SJSA1 (cell line): ENCODE measurements at places on chromosomes 13 and 19. TPM values are rescaled to one million over a fixed set of nuclear protein-coding genes. Genes with fewer than 3 reads are reported as not detected.

Gene MZT1
- total RNA-seq: 53.0 and 76.5 TPM in 2 replicates

Gene DAND5
- total RNA-seq: 0.41 TPM in 1 of 2 replicates, not detected in the other

DNA sequence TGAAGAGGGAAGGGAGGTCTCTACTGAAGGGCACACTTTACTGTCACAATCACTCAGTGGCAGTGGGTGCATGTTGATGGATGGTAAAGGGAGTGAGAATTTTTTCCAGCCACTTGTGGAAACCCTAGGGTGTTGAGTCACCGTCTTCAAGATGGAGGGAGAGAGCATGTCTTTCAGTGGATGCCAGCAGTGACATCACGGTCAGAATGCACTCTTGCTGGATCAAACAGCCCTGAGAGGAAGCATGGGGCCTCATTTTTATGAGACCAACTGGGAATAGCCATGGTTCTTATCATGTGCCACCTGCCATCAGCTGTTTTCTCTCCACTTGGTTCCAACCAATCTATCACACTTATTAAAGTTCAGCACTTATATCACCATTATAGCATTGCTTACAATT, 182.5 kb downstream of the KCNRG start:
- H3K4me1 ChIP-seq: no peaks in the 10 kb centered on the region
- H3K4me3 ChIP-seq: no peak overlapping the region
- no peaks in the 10 kb centered on the region for H3K27me3 ChIP-seq

DNA sequence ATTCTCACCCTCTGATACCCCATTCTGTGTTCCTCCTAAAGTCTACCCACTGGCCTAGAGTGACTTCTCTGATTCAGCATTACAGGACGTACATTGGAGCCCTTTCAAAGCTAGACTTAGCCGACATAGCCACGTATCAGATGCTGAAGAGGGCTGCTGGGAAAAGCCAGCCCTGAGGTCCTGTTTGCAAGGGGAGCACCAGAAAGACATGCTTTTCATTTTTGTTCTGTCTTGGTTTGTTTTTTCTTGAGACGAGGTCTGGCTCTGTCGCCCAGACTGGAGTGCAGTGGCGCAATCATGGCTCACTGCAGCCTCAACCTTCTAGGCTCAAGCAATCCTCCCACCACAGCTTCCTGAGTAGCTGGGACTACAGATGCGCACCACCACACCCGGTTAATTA, 6.3 kb upstream of the ZSWIM4 start:
- peak; percentile 21 for DNase-seq
- no peaks in the 10 kb centered on the region for H3K36me3 ChIP-seq
- H3K4me3 ChIP-seq: no peak overlapping the region
- H3K27me3 ChIP-seq: no peaks in the 10 kb centered on the region

DNA sequence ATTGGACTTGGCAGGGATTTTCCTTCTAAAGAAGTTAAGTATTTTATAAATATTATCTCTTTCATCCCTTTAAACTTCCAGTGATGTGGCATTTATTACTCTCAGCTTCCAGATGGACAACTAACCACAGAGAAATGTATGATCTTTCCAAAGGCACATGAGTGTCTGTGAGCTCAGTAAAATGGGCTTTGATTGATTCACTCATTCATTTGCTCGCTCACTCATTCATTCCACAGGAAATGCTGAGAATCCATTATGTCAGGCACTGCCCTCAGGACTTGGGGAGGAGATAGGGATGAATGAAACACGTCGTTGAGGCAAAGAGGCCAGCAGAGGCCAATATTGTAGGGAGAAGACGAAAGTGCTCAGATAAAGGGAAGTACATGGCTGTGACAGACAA, 359.3 kb downstream of the EFNB2 start:
- no peak overlapping the region for H3K27ac ChIP-seq
- H3K4me1 ChIP-seq: peaks cover 11% of the 10 kb centered on the region
- H3K4me3 ChIP-seq: no peak overlapping the region
- no peaks in the 10 kb centered on the region for H3K36me3 ChIP-seq

DNA sequence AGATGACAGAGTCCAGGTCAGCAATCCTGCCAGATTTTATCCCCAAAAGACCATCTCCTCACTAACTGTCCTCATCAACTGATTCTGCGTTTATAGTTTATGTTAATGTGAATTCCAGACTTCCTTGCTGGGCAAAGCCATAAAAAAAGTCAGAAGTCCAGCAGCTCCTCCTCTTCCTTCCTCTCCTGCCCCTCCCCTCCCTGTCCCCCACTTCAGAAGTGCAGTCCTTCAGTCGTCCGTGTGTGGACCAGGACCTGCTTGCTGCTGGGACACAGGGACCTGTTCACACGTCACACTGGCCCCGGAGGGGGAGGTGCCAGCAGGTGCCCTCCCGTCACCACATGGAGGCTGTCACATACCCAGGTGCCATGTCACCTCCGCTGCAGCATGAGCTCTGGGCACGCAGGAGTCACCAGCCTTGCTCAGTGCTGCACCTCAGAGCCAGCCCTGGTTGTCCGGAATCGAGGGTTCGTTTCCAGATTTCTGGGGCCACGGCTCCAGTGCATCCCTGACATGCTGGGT, 4.0 kb upstream of the MCF2L start:
- no peaks in the 10 kb centered on the region for H3K36me3 ChIP-seq
- no peak for DNase-seq
- H3K4me3 ChIP-seq: no peak overlapping the region
- no peaks in the 10 kb centered on the region; the same call in 1 of the 2 replicates for H3K4me1 ChIP-seq
- no peak overlapping the region for H3K27ac ChIP-seq

DNA sequence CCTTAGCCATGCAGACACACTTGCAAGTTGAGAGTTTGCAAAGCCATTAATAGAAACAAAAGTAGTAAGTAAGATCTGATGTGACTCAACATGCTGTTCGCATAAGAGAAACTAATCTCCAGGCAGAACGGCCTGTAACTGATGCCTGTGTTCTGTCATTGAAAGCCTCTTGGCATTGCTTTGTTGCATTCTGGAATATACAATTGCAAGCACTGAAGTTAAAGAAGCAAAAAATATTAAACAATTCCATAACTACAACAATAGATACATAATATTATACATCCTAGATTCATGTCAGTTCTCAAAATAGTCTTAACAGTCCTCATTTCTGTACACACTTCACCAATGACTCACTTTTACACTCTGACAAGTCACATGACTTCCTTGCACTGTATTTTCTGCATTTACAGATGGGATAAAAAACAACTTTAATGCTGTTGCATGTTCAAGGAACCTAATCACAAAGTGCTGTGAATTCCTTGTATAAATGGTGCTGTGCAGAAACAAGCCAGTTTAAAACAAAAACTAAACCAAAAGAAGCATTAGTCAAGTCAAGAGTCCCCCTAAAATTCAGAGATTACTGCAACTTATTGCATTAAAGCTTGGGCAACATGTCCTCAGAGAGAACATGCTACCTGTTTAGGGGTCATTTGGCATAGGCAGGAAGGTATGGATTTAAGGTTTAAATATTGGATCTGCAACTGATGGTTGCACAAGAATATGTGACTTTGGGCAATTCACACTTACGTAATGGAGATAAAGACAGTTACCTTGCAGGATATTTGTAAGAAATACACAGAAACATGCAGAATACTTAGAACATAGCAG, 79.5 kb upstream of the SERP2 start:
- H3K4me3 ChIP-seq: no peak overlapping the region
- no peak for DNase-seq
- H3K27me3 ChIP-seq: no peaks in the 10 kb centered on the region
- H3K27ac ChIP-seq: no peak overlapping the region
